Activated T-cell treated with anti-CD3 and anti-CD28 coated beads, Interleukin-2, amount 50 U/mL, for 24 hours (primary cell): ENCODE measurements at places on chromosomes 12 and 14.

- DNase-seq: no peak
Observed at GRCh38 chr12:122449317-122449716, 26.8 kb upstream of the CLIP1 start.

- no peak for DNase-seq
Observed at GRCh38 chr14:21352587-21352986, 31.2 kb downstream of the SUPT16H start.

DNA sequence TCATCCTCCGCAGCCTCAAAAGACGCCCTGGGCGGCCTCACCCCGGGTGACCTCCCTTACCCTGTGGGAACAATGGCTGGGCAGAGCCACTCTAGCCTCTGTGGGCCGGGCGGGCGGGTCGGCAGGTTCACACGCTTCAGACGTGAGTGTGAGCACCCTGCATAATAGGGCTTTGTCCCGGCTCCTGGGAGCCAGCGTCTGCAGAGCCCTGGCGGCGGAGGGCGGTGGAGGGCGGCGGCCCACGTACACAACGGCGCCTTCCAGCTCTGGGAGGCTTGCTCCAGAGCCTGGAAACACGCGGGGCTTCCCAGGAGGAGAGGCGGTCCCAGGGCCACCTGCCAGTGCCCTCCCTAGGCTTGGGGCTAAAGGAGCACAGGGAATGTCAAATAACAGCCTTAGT, 205.6 kb downstream of the BCL11B start:
- DNase-seq: no peak

GRCh38 chr14:83733670-83734069, 1796.3 kb upstream of the FLRT2 start:
- DNase-seq: no peak

GRCh38 chr14:37585101-37585511, 9.9 kb downstream of the FOXA1 start:
- DNase-seq: no peak

DNA sequence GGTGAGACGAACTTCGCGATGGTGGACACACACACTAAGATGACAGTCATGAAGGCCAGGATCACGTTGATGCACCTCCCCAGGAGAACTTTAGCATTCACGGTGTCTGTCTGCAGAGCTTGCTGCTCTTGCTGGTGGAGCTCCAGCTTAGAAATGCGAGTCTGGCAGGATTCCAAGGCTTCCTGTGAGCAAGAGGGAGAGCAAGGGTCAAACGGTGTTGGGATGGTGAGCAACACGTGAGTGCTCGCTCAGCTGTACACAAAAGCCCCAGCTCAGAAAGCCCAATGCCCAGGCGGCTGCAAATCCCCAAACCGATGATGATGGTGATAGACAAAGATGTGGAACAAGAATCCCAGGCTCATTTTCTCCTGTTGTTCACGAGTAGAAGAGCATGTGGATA, 78.8 kb downstream of the TMCC3 start:
- DNase-seq: no peak

- no peak for DNase-seq
Observed at GRCh38 chr14:92207012-92207927, 85.5 kb downstream of the CPSF2 start.

- no peak for DNase-seq
Observed at GRCh38 chr14:92411941-92412340, 89.0 kb downstream of the SLC24A4 start.

GRCh38 chr12:25819691-25820090, 138.8 kb upstream of the RASSF8 start:
- DNase-seq: no peak
